ENCODE measurements at places on chromosomes 13 and 19.

GRCh38 chr13:73932091-73932490 lies 202.1 kb downstream of the KLF12 start:
- DNase-seq = no peak

GRCh38 chr13:55566334-55566733 lies 1574.4 kb upstream of the PRR20A start:
- DNase-seq = no peak

DNA sequence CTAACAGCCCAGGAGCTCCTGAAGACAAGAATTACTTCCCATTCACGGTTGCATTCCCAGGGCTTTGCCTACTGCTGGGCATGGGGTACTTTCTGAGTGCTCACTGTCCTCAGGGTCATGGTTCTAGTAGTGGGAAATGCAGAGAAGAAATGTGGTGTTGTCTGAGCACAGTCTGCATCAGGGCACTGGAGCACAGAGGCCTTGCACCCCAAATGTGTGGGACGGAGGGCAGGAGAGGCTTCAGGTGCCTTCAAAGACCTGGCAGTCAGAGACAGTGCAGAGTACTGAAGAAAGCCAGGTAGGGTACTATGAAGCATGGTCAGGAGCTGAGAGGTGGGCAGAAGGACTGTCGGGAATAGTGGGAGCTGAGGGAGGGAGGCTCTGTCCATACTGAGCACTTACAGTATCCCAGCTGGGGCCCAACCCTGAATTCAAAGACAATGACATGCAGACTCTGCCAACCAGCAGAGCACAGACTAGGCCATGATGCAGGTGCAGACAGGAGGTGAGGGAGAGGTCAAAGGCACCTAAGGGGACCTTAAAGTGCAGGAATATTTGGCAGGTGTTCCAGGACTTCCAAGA lies 144.4 kb downstream of the USP12 start:
- no peak for DNase-seq

- DNase-seq = no peak
These were observed 207.0 kb downstream of the SHISA2 start for GRCh38 chr13:25844559-25845434.

DNA sequence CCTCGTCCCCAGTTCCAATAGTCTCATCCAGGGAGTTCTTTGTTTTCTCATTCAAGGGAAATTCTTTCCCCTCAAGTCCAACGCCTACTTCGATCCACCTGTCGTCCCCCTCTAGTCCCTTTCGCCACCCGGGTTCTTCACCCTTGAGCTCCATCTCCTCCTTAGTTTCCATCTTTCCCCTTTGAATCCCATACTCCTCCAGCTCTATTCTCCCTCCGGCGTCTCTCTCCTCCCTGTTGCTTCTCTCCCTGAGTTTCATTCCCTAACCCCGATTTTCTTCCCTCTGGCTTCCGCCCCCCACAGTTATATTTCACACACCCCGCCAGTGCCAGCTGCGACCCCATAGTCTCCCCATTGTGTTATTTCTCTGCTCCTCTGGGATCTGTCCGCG lies 628 bp upstream of the SLC17A7 start:
- no peak for DNase-seq

GRCh38 chr19:40721140-40721486 lies 4.2 kb downstream of the ITPKC start:
- DNase-seq = no peak

- no peak for DNase-seq
These were observed 3.0 kb downstream of the GADD45B start for GRCh38 chr19:2478756-2479555.

- peak; percentile 65 for DNase-seq
These were observed 13.6 kb downstream of the LTBP4 start for GRCh38 chr19:40614622-40615411.

DNA sequence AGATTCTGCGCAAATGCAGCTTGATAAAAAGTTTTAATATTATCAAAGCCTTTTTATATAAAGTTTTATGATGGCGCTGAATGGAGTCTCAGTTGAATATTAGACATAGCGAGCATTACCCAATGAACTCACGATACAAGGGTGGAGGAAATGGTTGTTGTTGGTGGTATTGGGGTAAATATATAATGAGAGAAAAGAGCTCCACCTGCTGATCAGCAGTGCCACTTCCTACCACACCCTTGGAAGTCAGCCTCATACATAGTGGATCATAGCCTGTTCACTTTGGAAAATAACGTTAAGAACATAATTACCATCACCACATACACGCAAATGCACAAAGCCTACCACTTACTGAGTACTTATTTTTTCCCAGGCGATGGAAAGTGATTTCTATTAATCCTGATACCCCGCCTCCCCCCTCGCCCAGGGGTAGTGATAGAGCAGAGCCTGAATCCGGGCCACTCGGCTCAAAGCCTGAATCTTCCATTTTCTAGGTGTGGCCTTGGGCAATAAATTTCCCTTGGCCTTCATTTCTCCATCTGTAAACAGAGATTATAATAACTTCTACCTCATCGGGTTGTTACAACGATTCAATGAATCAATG lies 358.3 kb downstream of the KLF5 start:
- no peak for DNase-seq

- DNase-seq = no peak
These were observed 66.7 kb downstream of the LRRC63 start for GRCh38 chr13:46278474-46278873.

DNA sequence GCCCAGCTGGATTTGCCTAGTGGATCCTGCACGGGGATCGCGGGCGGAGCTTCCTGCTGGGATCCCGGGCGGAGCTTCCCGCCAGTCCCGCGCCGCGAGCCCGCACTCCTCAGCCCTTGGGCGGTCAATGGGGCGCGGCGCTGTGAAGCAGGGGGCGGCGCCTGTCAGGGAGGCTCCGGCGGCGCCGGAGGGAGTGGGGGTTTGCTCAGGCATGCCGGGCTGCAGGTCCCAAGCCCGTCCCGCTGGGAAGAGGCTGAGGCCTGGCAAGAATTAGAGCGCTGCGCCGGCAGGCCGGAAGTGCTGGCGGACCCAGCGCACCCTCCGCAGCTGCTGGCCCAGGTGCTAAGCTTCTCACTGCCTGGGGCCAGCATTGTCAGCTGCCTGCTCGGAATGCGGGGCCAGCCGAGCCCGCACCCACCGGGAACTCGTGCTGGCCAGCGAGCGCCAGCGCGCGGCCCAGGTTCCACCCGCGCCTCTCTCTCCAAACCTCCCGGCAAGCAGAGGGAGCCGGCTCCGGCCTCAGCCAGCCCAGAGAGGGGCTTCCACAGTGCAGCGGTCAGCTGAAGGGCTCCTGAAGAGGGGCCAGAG lies 119.6 kb downstream of the PRR20E start:
- DNase-seq = no peak

DNA sequence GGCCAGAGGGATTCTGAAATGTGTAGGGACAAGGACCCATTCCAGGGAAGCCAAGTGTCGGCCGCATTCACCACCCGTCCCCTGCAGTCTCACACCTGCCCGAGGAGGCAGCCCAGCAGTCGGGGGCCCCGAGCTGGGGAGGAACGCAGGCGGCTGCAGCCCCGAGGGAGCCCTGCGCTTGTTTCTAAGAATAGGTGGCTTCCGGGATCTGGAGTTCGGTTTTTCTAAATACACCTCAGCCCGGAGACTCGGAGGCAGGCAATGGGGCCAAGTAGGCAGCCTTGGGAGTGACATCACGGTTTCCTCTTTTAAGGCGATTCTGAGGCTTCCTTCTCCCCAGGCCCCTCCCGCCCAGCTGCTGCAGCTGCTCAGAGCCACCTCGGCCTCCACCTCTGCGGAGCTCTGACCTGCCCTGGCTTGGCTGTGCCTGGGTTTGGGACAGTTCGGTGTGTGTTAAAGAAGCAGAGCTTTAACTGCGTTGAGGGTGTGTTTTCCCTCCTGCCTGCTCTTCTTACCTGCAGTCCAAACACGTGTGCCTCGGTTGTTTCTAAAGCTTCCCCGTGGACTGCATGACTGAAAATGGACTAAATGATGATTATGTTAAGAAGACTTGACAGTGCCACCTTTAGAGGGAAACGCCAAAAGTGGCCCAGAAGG lies 80.5 kb downstream of the COL4A2 start:
- DNase-seq = no peak

GRCh38 chr19:34319785-34320184 lies 45.2 kb upstream of the GPI start:
- no peak for DNase-seq
